SK-N-DZ (cell line): ENCODE measurements at places on chromosomes 1 and 21.

- DNase-seq = no peak
Observed at GRCh38 chr21:25343774-25344545, 263.3 kb downstream of the MRPL39 start.

GRCh38 chr1:30148676-30149075 lies 574.7 kb downstream of the MATN1 start:
- no peak for DNase-seq

- DNase-seq = no peak
Observed at GRCh38 chr1:228359613-228360532, 46.8 kb downstream of the TRIM11 start.

GRCh38 chr1:91546876-91547275 lies 46.2 kb downstream of the CDC7 start:
- no peak for DNase-seq

DNA sequence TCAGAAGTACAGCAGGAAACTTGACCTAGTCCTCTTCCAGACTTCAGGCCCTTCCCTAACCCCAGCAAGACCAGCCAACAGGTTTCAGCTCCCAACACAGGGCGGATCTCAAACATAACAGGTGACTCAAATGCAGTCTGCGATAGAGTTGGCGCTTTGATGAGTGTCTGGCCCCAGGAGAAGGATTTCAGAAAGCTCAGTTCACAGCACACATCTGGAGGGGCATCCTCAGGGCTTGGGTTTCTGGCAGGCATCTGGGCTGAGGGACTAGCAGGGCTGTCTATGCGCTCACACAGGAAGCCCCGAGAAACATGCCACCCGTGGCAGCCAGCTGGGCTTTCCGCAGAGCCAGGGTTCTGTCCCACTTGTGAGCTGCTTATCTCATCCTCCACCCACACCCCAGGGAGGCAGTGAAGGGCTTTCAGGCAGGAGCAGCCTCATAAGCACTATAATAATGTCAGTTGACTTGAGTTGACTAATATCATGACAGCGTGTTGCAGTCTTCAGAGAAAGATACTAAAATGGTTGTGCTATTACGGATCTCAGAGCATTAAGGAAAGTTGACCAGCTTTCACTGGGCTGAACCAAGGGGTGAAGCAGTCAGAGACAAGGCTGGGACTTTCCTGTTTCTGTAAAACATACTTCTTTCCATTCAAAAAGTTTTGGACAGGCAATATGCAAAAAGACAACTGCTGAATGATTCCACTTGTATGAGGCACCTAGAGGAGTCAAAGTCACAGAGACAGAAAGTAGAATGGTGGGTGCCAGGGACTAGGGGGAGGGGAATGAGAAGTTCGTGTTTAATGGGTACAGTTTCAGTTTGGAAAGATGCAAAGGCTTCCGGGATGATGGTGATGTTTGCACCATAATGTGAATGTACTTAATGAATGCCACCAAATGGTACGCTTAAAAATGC lies 233.0 kb upstream of the IRF2BP2 start:
- no peak for DNase-seq
